ENCODE measurements at places on chromosomes 6 and 20.

DNA sequence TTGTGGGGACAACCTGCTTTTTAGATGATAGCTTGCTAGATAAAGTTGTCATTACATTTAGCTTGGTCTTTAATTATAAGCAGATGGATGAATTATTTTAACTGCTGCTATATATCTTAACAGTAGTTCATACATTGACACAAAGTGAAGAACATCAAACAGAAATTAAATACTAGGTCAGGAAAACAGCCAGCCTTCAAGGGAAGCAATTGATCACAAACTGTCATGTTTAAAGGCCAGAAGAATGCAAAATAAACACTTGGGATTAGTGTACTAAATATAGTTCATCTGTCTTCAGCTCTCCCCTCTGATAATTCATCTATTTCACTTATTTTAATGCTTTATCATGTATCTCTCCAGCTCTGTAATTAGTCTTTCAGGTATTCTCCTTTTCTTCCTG, 225.1 kb upstream of the FERMT1 start:
- DNase-seq, result no peak

DNA sequence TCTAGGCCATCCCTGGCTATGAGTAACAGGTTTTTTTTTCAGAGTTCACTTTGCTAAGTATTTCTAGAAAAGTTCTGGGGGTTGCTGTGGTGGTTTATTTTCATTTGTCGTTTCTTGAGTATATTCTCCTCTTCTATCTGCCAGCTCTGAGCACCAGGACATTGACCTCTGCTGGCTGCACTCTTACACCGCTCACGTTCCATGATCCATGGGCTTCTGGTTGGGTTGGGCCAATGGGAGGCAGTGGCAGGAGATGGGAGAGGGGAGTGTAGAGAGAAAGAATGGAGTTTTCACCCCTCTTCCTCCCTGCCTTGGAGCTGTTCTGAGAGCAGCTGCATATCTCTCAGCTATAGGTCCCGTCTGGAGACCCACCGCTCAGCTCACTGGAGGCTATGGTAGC, 161.0 kb upstream of the ATXN1 start:
- no peak for DNase-seq

GRCh38 chr6:52123251-52123650, 35.8 kb upstream of the PKHD1 start:
- no peak for DNase-seq

GRCh38 chr20:47490795-47491194, 10.9 kb upstream of the NCOA3 start:
- no peak for DNase-seq

DNA sequence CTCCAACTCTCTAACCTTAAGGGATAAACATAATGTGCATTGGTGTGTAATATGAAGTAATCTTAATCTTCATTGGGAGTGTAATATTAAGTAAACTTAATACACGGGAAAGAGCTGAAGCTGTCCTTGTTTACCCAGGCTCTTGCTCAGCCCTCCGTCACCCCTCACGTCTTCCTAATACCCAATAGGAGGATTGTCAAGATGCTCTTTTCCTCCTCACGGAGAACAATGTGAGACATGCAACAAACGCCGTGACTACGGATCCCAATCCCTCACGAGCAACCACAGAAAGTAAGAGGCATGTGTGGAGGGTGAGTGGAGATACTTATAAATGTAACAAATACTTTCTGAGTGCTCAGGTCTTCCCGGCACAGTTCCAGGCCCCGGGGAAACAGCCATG, 11.0 kb downstream of the KIF16B start:
- no peak for DNase-seq
